Skeletal muscle cell (primary cell): ENCODE measurements at places on chromosomes 2 and 18.

DNA sequence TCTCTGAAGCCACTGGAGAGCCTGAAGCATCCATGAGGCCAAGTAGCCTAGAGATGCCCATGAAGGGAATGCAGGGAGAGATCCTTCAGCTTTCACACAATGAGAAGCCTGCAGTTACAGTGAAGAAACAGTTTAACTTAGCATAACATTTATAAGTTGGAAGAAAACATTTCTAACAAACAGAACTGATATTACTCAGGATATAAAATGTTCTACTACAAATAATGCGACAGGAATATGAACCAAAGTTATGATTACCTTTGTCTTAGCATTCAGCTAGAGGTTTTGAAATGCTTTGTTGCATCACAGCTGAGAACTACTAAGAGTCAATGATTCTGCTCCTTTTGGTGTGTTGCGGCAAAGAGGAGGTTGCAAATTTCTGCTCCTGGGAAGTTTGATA is 6.9 kb upstream of the KYNU start:
- DNase-seq, result no peak

GRCh38 chr18:384897-385296 is 115.6 kb downstream of the COLEC12 start:
- DNase-seq, result no peak

DNA sequence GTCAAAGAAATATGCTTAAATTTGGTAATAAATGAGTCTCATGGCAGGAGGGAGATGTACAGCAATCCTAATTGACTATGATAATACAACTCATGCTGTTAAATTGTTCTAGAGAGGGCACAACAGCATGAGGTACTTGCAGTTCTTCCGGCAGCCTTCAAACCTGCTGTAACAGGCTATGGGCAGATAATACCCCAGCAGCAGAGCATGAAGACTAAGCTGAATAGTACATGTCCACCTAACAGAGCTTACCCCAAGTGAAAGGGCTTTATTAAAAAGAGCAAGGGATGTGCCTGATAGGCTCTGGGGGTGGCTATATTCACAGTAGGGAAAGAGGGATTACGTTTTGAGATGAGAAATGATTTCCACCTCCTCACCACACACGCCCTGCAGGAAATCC is 28.9 kb downstream of the MRO start:
- no peak for DNase-seq

DNA sequence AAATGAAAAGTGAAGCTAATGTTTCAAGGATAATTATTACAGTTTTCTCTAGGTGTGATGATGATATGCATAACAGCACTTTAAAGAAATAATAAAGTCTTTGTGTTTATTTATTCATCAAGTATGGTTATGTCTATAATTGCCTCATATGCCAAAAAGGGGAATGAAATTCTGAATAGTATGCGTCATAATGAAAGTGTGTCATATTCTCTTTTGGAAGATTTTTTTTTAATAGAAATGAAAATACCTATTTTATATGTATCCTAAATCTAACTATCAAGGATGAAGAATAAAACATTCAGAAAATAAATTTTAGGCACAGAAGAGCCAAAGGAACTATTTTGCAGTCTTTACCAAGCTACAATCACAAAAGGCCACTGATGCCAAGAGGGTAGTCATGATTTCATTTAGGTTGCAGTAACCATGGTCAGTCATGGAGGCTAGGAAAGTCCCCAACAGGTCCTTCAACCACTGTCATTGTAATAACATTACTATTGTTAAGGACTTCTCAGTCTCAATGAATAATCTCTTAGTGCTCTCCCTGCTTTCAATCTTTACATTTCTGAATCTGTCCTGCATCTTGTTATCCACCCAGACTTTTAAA is 712.5 kb downstream of the DCDC2C start:
- no peak for DNase-seq

GRCh38 chr2:172554352-172555271 is 1.3 kb upstream of the PDK1 start:
- DNase-seq, result no peak
